ENCODE measurements at places on chromosomes 16 and 17.
A peak's percentile ranks its signal among the peaks of the same experiment; 100 is the strongest.

DNA sequence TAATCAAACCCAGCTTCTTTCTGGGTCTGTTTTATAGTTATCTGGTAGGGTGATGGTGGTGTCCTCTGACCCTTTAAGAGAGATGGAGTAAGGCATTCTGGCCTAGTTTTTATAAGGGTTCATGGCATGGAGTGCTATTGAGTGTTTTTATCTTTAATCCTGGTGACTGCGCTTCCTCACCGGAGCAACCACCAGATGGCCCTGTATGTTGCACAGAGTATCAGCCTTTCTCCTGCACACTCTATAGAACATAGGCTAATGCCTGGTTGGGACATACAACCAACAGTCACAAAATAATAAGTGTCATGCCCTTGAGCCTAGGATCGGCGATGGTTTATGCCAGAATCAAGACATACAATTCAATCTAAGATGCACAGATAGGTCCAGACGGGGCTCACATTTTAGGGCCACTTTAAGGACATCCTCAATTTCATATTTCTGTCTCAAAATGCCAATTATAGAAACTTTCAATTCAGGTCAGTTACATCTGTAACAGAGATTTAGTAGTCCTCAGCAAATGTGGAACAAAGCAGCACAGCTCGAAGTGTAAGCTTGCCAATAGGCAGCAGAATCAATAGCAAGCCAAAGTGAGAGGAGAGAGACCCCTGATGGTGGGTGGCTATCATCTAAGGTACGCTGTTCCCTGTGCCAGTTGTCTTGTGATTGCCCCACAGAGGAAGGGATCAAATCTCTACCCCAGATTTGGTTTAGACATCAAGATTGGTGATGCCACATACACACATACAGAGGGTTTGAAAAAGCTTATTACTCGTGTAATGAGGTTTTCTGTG lies 37.2 kb upstream of the HOXB9 start:
- DNase-seq = no peak

DNA sequence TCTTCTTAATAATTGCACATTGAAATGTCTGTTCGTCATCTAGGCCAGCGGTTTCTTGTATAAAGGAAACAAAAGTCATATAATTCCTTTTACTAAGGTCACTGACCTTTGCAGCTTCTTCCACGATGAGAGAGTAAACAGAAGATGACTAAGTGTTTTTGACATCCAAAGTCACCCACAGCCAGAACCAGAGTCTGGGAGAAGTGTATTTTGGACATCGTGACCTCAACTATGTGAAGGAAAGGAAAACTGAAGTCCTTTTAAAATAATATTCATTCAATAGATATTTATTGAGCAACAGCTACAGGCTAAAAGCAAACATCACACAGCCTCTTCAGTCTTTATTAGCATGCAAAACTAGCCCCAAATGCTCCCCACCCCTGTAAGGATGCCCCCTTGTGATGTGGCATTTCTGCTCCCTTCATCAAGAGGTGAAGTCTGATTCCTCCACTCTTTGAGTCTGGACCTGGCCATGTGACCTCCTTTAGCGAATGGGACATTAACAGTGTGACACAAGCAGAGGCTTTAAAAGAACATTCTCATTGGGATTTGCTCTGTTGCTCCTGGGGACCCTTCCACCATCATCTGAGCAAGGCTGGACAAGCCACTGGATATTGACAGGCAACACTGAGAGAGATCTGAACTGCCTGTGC lies 8.1 kb upstream of the PMP22 start:
- no peak for DNase-seq

DNA sequence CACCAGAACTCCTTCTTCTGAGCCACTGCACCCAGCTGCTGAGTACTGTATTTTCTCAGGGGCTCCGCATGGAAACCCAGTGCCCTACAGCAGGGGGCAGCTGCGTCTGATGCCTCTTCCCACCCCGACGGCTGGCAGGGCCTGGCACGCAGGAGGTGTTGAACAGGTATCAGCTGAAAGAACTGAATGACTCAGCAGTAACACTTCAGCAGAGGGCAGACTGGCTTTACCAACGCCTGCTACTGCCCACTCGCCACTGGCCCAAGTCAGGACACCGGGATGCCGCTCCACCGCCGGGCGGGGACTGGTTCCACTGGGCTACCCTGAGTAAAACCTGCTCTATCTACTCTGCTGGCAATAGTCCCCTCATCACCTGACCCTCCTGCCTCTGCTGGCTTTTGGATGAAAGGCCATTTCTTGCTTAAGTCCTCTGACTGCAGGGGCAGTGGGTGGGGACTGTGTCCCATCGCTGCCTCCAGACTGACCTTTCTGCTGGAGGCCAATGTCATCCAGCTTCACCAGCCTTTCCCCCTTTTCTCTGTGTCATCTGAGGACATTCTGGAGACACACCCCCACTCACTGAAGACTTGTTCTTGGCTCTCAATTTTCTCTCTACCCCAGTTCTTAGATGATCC lies 100.4 kb upstream of the FA2H start:
- DNase-seq = no peak

- no peak for DNase-seq
Measured at GRCh38 chr17:34874478-34874877, 86.8 kb downstream of the CCT6B start.

- DNase-seq = no peak
Measured at GRCh38 chr17:44233582-44233981, 14.1 kb upstream of the UBTF start.

DNA sequence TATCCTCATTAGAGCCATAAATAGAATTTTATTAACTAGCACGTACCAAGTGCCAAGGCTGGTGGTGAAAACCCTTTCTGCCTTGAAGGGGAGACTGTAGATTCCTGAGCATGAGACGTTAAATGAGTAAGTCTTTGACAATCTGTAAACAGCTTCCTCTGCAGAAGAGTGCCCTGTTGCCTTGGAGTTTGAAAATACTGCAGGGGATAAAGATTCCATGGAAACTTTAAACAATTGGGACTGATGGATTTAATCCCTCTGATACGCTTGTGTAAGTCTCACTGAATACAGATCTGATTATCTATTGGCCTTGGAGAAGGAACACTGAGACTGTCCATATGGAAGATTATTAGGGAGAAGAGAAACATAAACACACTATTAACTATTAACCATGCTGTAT lies 1053.4 kb upstream of the RBFOX1 start:
- no peak for DNase-seq

GRCh38 chr16:87955302-87956097 lies 4.3 kb downstream of the BANP start:
- no peak for DNase-seq

DNA sequence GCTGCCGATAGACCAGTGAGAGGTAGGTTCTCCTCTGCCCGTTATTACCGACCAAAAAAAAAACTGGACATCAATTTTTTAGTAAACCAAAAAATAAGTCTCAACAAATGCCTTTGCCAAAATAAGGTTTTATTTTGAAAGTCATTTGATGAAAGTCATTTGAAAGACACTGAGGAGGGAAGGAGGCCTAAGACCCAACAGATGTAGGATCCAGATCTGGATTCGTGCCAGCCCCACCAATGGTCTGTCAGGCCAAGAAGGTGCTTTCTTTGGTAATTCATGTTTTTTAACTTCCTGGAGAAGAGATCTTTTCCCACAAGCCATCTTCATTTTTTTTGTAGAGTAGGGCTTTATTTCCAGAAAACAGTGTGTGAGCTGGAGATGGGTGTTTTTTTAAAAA lies 18.1 kb downstream of the NTAN1 start:
- no peak for DNase-seq

GRCh38 chr16:87506423-87507350 lies 13.9 kb upstream of the ZCCHC14 start:
- peak; percentile 74 for DNase-seq

- DNase-seq = no peak
Measured at GRCh38 chr16:5590416-5590815, 492.8 kb upstream of the EEF2KMT start.

DNA sequence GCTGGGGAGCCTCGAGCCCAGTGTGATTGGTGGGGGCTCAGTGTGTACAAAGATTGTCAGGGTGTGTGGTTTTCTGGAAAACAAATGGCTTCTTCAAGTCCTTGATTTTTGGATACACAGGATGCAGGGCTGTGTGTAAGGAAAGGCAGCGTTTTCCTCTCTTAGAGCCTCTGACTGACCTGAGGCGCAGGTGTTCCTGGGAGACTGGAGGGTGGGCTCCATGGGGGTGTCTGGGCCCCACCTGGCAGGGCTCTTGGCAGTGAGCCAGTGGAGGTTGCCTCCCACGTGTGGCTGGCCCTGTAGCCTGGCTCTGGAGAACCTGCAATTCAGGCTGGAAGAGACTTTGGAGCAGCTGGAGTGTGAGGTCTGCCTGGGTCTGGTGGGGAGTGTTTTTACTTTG lies 5.0 kb downstream of the FOXK2 start:
- DNase-seq = no peak

GRCh38 chr16:2471653-2472487 lies 773 bp downstream of the NTN3 start:
- no peak for DNase-seq

- no peak for DNase-seq
Measured at GRCh38 chr16:85862476-85863383, 36.2 kb upstream of the IRF8 start.

GRCh38 chr17:1967213-1967612 lies 57.9 kb downstream of the RTN4RL1 start:
- DNase-seq = peak; percentile 44
